ENCODE measurements at places on chromosomes 5 and 9. TPM values are rescaled to one million over a fixed set of nuclear protein-coding genes. Genes with fewer than 3 reads are reported as not detected.

DNA sequence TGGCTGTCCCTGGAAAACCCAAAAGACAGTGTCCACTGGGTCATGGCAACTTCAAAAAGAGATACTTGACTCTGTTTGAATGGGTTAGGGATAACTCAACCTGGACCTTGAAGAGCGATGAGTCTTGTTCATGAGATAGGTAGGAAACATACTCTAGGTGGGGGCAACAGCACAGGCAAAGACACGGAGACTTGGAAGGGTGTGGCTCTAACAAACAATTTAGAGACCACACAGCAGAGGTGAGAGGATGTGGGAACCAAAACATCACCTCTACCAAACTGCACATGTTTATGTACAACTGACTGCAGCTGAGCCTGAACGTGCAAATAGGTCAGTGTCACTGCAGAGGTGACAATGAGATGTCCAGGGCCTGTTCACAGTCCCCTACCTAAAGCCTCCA is 247.7 kb upstream of the ADRA1B start:
- H3K27ac ChIP-seq = no peak overlapping the region
- no peak overlapping the region for H3K4me3 ChIP-seq
- no peaks in the 10 kb centered on the region for H3K27me3 ChIP-seq
- no peaks in the 10 kb centered on the region for H3K4me1 ChIP-seq
- no peaks in the 10 kb centered on the region for H3K36me3 ChIP-seq

DNA sequence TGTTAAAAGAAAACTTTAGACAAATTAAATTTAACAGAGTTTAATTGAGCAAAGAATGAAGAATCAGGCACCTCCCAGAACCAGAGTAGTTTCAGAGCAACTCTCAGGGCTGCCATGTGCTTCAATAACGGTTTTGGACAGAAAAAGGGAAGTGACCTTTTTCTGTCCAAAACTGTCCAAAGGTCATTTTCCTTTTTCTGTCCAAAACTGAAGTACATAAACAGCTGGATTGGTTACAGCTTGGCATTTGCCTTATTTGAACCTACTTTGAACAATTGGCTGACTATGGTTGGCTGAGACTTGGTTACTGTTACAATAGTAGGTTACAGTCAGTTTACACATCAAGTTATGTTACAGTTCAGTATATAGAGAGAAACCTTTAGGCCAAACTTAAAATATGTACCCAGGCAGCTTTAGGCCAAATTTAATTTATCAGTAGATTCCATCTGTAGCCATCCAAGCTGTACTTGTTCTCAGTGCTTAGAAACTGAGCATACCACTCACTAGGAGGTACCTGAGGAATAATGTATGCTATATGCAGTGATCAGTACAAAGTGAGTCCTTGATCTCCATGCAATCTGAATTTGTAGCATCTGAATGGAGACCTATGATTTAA is 44.0 kb downstream of the C9orf85 start:
- DNase-seq = no peak
- H3K27ac ChIP-seq = no peak overlapping the region

- DNase-seq = peak; percentile 22
- H3K27me3 ChIP-seq = peaks cover 2% of the 10 kb centered on the region
- H3K27ac ChIP-seq = no peak overlapping the region
- no peaks in the 10 kb centered on the region for H3K36me3 ChIP-seq
- peaks cover 5% of the 10 kb centered on the region for H3K4me1 ChIP-seq
- H3K4me3 ChIP-seq = no peak overlapping the region
These were observed 17.3 kb downstream of the VAV2 start for GRCh38 chr9:133974631-133975341.

GRCh38 chr9:101333926-101334702 is 50.7 kb downstream of the BAAT start:
- no peak for DNase-seq
- H3K27me3 ChIP-seq = no peaks in the 10 kb centered on the region
- no peak overlapping the region for H3K27ac ChIP-seq

DNA sequence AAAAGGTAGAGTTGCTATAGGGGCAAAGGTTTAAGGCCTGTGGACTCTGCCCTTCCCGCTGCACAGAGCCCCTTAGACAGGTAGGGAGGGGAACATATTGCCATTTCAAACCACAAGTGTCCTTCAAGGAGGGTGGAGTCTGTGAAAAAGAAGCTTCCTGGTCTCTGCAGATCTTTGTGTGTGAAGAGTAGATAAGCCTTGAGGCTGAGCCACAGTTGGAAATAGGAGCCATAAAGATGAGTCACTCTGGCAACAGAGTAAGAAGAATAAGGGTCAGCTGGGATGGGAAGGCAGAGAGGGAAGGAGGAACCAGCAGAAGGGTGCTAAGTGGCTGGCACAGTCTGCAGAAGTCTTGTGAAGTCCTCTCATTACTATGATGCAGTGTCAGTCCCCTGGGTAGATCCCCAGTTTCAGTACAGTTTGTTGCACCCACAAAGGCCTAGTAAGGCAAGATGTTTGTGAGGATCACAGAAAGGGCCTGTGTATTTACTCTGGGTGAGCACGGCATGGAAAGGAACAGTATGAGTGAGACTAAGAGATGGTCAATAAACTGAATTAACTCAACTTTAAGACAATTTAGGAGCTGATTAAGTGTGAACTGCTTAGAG is 18.1 kb downstream of the GRXCR2 start:
- H3K4me1 ChIP-seq = peaks cover 11% of the 10 kb centered on the region
- DNase-seq = no peak
- H3K36me3 ChIP-seq = no peaks in the 10 kb centered on the region
- H3K4me3 ChIP-seq = no peak overlapping the region

GRCh38 chr9:109771087-109771486 is 8.9 kb upstream of the PALM2AKAP2 start:
- H3K27me3 ChIP-seq = peaks cover 4% of the 10 kb centered on the region
- peaks cover 20% of the 10 kb centered on the region for H3K4me1 ChIP-seq
- H3K36me3 ChIP-seq = no peaks in the 10 kb centered on the region
- DNase-seq = no peak
- no peak overlapping the region for H3K4me3 ChIP-seq
- H3K27ac ChIP-seq = no peak overlapping the region

DNA sequence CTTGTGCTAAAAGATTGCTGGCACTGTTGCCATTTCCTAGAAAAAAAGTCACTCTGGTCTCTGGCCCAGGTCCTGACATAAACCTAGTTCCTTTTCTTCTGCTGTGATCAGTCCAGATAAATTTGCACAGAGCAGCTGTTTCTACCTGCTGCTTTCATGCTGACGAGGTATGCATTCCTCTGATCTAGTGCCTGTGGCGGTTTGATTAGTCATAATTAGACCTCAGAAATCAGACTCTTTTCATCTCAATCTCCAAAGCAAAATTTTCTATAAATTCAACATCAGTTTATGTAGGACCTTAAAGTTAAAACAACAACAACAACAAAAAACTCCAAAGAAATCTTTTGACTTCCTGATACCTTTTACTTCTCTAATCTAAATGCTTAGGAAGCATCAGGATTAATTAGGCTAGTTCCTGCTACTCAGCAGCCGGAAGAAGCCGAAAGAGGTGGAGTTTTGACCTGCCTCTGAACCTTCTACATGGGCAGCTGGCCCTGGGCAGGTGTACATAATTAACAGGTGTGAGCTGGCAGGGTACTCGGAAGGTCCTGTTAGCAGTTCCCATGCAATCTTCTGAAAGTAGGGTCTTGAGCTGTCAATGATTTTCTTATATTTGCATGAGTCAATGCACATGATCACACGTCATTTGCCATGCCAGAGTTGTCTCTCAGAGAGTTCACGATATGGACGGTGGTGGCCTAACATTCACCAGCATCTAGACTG is 83.3 kb upstream of the CCDC112 start:
- peaks cover 45% of the 10 kb centered on the region for H3K4me1 ChIP-seq
- no peak for DNase-seq
- no peaks in the 10 kb centered on the region for H3K36me3 ChIP-seq
- no peak overlapping the region for H3K4me3 ChIP-seq

DNA sequence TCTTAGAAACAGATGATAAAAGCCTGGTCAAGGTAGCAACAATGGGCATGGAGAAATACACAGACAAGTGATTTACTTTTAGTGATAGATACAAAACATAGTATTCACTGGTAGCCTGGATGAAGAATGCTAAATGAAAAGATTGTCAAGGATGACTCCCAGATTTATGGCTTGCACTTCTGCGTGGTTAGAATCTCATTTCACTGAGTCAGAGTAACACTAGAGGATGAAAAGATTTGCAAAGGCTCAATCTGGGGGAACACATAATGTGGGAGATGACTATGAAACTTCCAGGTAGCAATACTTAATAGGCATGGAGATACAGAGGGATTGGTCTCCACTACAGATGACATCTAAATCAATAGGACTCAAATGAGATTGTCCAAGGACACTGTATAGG is 38.4 kb downstream of the AGTPBP1 start:
- no peaks in the 10 kb centered on the region for H3K36me3 ChIP-seq
- H3K4me1 ChIP-seq = peaks cover 13% of the 10 kb centered on the region
- no peak for DNase-seq
- H3K27me3 ChIP-seq = no peaks in the 10 kb centered on the region

Gene RNF208
- 7.1 TPM for total RNA-seq

Gene C7
- total RNA-seq = 9.6 TPM

Gene IFNA21
- total RNA-seq = not detected

Gene PAM
- total RNA-seq = 192 TPM

Gene ARHGEF37
- total RNA-seq = 20.8 TPM
